ENCODE measurements at places on chromosomes 4 and X.

DNA sequence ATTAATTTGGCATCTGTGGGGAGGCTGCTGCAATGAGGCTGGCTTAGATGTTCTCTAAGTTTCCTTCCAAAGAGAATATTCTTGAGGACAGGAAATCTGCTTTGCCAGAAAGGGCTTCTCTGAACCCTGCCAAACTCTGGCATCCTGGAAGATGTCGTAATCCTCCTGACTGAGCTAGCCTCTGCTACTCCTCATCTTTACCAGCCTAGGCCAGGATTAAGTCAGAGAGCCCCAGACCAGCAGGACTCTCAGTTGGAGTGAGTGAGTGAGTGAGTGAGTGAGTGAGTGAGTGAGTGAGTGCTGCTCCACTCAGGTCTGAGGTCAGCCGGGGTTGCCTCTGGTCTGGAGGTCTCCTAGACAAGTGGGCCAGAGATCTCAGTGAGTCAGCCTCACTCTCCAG, 104.9 kb upstream of the SOD3 start:
- no peak for DNase-seq

DNA sequence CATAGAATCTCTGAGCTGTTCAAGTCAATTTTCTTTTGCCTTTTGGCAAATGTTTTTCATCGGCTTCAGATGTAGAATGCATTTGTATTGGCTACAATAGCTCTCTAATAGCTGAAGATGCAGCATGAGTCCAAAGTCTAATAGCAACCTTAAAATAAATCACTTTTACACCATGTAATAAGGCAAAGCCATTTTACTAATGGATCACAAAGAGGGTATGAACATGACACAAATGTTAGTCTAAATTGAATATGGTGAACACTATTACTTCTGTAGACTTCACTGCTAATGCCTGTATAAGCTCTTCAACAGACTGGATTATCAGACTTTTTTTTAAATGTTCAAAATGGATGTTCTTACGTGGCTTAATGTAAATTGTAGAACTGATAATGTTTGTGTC, 645.3 kb downstream of the TLL1 start:
- DNase-seq = no peak

DNA sequence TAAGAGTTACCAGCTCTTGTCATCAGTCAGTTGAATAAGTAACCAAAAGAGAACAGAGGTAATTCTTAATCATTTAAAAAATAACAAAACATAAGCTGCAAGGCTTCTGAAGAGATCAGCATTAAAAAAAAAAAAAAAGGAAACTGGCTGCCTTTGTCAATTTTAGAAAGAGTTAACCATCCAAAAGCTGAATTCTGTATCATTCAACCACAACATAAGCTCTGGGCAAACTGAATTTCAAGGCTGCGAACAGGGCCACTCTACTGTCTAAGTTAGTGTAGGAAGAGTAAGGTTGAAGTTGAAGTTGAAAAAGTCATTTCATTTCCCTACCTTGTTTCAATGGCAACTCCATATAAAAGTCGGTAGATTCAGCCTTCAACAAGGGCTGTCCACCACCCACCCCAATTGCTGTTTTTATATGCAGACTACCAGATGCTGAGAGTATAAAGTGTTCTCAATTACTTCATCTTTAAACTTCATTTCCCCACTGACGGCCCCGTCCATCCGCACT, 1.1 kb upstream of the LIN54 start:
- no peak for DNase-seq

DNA sequence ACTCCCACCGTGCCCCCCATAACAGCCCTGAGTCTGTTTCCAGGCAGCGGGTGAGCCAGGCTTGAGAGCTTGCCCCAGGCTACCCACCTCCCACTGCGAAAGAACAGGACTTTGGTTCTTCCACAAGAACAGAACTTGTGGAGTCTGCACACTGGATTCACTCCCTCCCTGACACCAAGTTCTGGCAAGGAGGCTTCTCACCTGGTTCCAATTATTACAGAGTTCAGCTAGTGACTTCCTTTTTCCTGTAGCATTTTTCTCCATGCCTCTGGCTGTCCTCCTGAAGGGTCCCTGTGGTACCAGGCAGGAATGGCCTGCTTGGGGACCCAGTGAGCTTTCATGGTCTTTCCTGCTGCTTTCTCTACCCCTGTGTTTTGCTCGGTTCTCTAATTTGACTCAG, 208.6 kb upstream of the SFRP2 start:
- DNase-seq = no peak

DNA sequence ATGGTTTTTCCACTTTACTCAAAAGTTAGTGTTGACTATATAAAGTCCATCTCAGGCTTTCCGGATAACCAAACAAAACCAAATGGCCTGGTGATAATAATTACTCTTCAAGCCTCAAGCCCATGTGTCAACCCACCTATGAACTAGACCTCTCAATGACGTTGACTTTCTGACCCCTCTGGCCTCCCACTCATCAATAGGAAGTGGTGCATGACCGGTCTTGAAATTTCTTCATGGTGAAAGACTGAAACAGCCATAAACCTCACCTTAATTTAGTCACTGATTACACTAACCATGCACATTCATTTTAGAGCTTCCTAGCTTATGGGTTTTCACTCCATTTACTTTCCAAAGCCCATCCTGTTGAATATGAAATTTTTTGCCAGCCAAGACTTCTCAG, 276.0 kb downstream of the KLHL13 start:
- no peak for DNase-seq

DNA sequence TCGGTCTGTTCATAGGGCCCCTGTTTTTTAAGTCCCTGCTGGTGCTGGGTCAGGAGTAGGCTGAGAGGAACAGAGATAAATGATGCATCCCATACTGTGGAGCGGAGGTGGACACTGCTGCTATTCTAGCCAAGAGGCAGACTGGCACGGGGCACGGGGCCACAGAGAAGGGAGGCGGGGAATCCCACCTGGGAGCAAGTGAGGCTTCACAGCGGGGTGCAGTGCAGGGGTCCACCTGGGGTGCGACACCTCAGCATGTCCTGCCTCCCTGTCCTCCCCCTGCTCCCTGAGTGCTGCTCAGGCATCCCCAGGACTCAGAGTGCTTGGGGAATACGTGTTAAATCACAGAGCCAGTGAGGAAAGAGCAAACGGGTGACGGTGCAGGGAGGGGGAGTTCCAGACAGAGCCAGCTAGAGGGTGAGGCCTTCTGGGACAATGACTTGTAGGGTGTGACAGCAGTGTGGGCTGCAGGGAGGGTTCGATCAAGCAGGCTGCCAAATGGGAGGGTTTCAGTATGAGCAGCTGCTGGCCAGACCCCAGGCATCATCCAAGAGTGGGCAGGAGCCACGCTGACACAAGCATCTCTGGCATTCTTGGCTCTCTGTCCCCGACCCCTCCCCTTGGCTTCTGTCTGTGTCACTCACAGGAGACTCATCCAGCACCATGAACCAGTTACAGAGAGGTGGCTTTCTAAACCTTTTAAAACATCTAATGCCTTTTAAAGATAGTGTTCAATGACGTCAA, 13.7 kb upstream of the HTRA3 start:
- DNase-seq = no peak

- no peak for DNase-seq
Observed at GRCh38 chr4:40564815-40565483, 64.7 kb downstream of the RBM47 start.

GRCh38 chr4:41537292-41537890, 566 bp upstream of the LIMCH1 start:
- DNase-seq = no peak

GRCh38 chrX:96924581-96924980, 40.9 kb downstream of the RPA4 start:
- no peak for DNase-seq

Data from H1 (cell line).